Activated CD8-positive, alpha-beta T cell treated with anti-CD3 and anti-CD28 coated beads for 36 hours (primary cell): ENCODE measurements at places on chromosomes 1 and 21. TPM values are rescaled to one million over a fixed set of nuclear protein-coding genes. Genes with fewer than 3 reads are reported as not detected.

IL22RA1 gene
- not detected for total RNA-seq

OR2C3 gene
- total RNA-seq = 0.02 TPM

INKA2 gene
- total RNA-seq = 2.3 TPM

SYF2 gene
- 35.7 TPM for total RNA-seq

OLFM3 gene
- not detected for total RNA-seq

LIX1L gene
- total RNA-seq = 43.6 TPM

SMG5 gene
- total RNA-seq = 70.3 TPM

PCP4L1 gene
- total RNA-seq = not detected

FCAMR gene
- total RNA-seq = not detected

LRRC7 gene
- total RNA-seq = 0.29 TPM

BRDT gene
- total RNA-seq = not detected

LAMC1 gene
- 0.23 TPM for total RNA-seq

HLX gene
- total RNA-seq = not detected

FCRL4 gene
- not detected for total RNA-seq

LCE1A gene
- not detected for total RNA-seq

DNA sequence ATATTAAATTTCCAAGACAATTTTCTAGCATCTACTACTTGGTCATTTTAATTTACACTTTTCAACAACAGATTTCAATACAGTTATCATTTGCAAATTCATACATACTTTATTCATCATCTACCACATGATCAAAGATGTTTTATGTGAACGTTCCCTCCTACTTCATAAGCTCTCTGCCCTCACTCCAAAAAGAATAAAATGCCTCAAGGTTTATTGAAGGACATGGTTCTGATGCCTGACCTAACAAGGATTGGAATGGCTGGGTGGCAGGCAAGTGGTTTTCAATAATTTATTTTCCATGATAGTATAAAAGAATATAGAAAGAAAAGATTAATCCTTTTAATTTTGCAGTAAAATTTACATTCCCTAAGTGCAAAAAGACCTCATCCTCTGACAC, 5.4 kb downstream of the CDKN2C start:
- peaks cover 20% of the 10 kb centered on the region for H3K27me3 ChIP-seq
- no peak overlapping the region for H3K4me3 ChIP-seq
- no peak overlapping the region for H3K27ac ChIP-seq
- H3K4me1 ChIP-seq = peaks cover 35% of the 10 kb centered on the region
- H3K36me3 ChIP-seq = peaks cover 7% of the 10 kb centered on the region
- DNase-seq = no peak

- no peak for DNase-seq
- no peaks in the 10 kb centered on the region for H3K27me3 ChIP-seq
- no peaks in the 10 kb centered on the region for H3K4me1 ChIP-seq
- no peak overlapping the region for H3K4me3 ChIP-seq
Observed at GRCh38 chr1:23889074-23889473, 21.0 kb upstream of the FUCA1 start.

DNA sequence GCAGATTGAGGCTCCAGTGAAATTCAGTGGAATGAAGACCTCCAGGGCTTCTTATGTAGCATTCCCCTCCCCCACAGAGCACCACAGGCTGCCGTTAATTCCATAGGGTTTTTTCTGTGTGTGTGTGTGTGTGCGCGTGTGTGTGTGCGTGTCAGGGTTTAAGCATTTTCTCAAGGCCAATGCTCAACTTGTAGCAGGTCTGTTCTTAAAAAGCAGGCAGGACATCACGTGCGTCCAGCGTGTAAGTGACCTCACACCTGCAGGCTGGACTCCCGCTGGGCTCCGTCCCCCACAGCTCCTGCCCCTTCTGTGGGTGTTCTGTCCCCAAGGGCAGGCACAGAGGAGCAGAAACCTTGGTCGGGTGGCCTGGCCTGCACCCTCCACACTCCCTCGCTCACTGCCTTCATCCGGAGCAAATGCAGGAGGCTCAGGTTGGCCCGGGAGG, 5.3 kb downstream of the PRDM16 start:
- no peaks in the 10 kb centered on the region for H3K4me1 ChIP-seq
- H3K27ac ChIP-seq = no peak overlapping the region
- no peak for DNase-seq
- no peak overlapping the region for H3K4me3 ChIP-seq
- peaks cover 28% of the 10 kb centered on the region for H3K27me3 ChIP-seq
- no peaks in the 10 kb centered on the region for H3K36me3 ChIP-seq

GRCh38 chr1:156124557-156125483, 10.3 kb downstream of the LMNA start:
- H3K4me3 ChIP-seq = no peak overlapping the region
- peaks cover 4% of the 10 kb centered on the region for H3K27me3 ChIP-seq
- H3K36me3 ChIP-seq = peaks cover 4% of the 10 kb centered on the region
- peak; percentile 69 for DNase-seq
- peaks cover 73% of the 10 kb centered on the region for H3K4me1 ChIP-seq
- H3K27ac ChIP-seq = peak overlapping the region; percentile 65

GRCh38 chr21:23130308-23130707, 2132.1 kb downstream of the NCAM2 start:
- H3K36me3 ChIP-seq = no peaks in the 10 kb centered on the region
- H3K27ac ChIP-seq = no peak overlapping the region
- H3K4me1 ChIP-seq = no peaks in the 10 kb centered on the region
- DNase-seq = no peak
- H3K4me3 ChIP-seq = no peak overlapping the region

DNA sequence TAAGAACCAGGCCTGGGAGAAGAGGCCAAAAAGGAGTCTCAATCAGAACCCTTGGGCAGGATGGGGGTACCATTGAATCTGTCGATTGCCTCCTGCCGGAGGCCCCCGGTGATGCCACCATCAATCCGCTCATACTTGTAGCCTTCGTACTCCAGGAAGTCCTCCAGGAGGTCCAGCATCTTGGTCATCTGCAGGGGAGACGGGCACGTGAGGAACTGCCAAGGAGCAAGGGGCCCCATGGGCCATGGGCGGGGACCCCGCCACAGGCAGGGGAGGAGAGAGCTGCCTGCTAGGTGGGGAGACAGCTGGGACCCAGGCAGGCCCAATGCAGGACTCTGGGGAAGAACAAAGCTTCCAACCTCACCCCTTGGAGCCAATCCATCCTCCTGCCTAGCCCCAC, 48.6 kb downstream of the CHD5 start:
- no peaks in the 10 kb centered on the region for H3K36me3 ChIP-seq
- H3K4me1 ChIP-seq = peaks cover 9% of the 10 kb centered on the region
- no peaks in the 10 kb centered on the region for H3K27me3 ChIP-seq
- no peak overlapping the region for H3K4me3 ChIP-seq
- no peak for DNase-seq

DNA sequence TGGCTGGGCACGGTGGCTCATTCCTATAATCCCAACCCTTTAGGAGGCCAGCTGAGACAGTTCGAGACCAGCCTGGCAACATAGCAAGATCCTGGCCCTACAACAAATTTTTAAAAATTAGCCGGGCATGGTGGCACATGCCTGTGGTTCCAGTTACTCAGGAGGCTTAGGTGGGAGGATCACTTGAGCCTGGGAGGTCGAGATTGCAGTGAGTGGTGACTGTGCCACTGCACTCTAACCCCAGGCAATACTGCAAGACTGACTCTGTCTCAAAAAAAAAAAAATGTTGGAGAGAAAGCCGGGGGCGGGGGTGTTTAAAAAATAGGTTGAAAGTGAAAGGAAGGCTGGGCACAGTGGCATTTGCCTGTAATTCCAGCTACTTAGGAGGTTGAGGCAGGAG, 16.5 kb downstream of the CLDN19 start:
- H3K36me3 ChIP-seq = no peaks in the 10 kb centered on the region
- H3K27me3 ChIP-seq = no peaks in the 10 kb centered on the region
- no peak for DNase-seq
- no peak overlapping the region for H3K4me3 ChIP-seq
- peaks cover 7% of the 10 kb centered on the region for H3K4me1 ChIP-seq

GRCh38 chr1:30527511-30528140, 195.8 kb downstream of the MATN1 start:
- no peaks in the 10 kb centered on the region for H3K36me3 ChIP-seq
- H3K27me3 ChIP-seq = peaks cover 8% of the 10 kb centered on the region
- DNase-seq = no peak
- no peak overlapping the region for H3K27ac ChIP-seq

DNA sequence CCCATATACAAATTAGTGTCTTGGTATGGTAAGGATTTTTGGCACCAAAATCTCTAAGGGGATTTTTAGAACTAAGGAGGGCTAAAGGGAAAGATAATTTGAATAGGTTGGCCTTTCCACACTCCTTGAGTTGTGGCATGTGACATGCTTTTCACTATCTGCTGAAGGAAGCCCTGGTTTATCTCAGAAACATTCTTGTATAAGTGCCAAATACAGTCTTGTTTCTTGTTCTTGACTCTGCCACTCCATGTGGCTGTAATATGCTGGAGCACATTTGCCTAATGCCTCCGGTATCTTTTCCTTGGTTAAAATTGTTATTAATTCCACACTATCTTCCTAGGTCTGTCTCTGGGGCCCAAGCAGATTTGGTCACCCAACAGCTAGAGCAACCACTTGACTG, 457.0 kb downstream of the USP25 start:
- no peak overlapping the region for H3K4me3 ChIP-seq
- H3K4me1 ChIP-seq = no peaks in the 10 kb centered on the region
- no peak for DNase-seq
- H3K36me3 ChIP-seq = no peaks in the 10 kb centered on the region

DNA sequence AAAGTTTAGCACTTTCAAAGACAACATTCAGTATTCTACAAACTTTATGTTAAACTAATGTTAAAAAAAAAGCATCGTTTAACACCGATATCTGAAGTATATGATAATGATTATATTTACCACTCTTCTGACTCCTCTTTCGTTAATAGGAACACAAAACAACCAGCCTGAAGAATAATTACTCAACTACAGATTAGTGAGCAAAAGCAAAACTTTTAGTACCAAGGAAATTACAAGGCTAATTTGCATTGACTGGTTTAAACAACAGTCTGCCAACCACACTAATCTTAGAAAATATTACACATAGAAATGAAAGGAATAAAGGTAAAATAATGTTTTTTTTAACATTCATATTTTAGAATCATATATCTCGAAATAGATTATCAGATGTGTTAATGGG, 500.7 kb downstream of the LMO4 start:
- no peak overlapping the region for H3K27ac ChIP-seq
- no peak overlapping the region for H3K4me3 ChIP-seq
- no peak for DNase-seq
- no peaks in the 10 kb centered on the region for H3K4me1 ChIP-seq
- peaks cover 7% of the 10 kb centered on the region for H3K27me3 ChIP-seq

GRCh38 chr1:64864018-64864940, 102.1 kb downstream of the JAK1 start:
- H3K27me3 ChIP-seq = no peaks in the 10 kb centered on the region
- DNase-seq = peak; percentile 57
- H3K4me1 ChIP-seq = peaks cover 29% of the 10 kb centered on the region
- peaks cover 45% of the 10 kb centered on the region for H3K36me3 ChIP-seq
- no peak overlapping the region for H3K4me3 ChIP-seq

DNA sequence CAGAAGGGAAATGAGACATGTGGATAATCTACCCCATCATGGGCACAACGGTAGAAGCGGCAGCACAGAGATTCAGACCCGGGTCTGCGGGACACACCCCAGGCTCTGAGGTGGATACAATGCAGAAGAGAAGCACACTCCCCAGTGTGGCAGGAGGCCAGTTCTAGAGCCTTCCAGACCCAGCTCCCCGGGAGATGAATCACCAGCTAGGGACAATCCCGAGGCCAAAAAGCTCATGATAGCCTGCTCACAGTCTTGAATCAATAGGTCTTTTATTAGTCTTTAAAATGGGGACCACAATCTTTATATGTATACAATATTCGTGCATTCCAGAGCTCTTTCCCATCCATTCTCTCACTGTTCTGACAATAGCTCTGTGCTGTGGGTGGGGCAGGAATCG, 57.3 kb upstream of the DIRAS3 start:
- no peak overlapping the region for H3K27ac ChIP-seq
- no peak for DNase-seq
- H3K27me3 ChIP-seq = peaks cover 2% of the 10 kb centered on the region
- H3K4me3 ChIP-seq = no peak overlapping the region
- no peaks in the 10 kb centered on the region for H3K4me1 ChIP-seq

GRCh38 chr1:150613061-150613920, 16.1 kb downstream of the ENSA start:
- no peaks in the 10 kb centered on the region for H3K27me3 ChIP-seq
- H3K4me3 ChIP-seq = peak overlapping the region; percentile 45
- H3K36me3 ChIP-seq = peaks cover 56% of the 10 kb centered on the region
- peaks cover 62% of the 10 kb centered on the region for H3K4me1 ChIP-seq
- DNase-seq = peak; percentile 83

GRCh38 chr1:169070547-169070946, 35.9 kb upstream of the ATP1B1 start:
- H3K27me3 ChIP-seq = peaks cover 1% of the 10 kb centered on the region
- H3K27ac ChIP-seq = no peak overlapping the region
- no peak for DNase-seq
- no peaks in the 10 kb centered on the region for H3K4me1 ChIP-seq

GRCh38 chr1:100340494-100340893, 11.8 kb upstream of the CDC14A start:
- H3K4me1 ChIP-seq = no peaks in the 10 kb centered on the region
- no peak overlapping the region for H3K4me3 ChIP-seq
- DNase-seq = no peak
- H3K27me3 ChIP-seq = peaks cover 1% of the 10 kb centered on the region

DNA sequence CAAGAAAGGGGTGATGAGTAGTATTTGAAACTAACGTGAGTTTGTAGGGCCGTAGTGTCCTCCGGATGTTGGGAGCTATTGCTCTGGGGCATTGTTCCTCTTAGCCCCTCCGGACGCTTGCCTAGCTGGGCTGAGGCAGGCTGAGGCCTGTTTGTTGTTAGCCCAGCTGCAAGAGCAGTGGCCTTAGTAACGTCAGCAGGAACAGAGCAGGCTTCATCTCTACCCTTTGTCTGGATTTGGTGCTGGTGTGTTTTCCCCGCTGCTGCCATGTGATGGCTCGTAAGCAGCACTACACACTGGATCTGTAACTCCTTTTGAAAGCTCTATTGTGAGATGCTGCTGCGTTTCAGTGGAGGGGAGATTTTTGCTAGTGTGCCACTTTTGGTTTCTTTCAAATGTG, 57.6 kb downstream of the DNM3 start:
- H3K36me3 ChIP-seq = no peaks in the 10 kb centered on the region
- peaks cover 2% of the 10 kb centered on the region for H3K4me1 ChIP-seq
- no peak for DNase-seq

DNA sequence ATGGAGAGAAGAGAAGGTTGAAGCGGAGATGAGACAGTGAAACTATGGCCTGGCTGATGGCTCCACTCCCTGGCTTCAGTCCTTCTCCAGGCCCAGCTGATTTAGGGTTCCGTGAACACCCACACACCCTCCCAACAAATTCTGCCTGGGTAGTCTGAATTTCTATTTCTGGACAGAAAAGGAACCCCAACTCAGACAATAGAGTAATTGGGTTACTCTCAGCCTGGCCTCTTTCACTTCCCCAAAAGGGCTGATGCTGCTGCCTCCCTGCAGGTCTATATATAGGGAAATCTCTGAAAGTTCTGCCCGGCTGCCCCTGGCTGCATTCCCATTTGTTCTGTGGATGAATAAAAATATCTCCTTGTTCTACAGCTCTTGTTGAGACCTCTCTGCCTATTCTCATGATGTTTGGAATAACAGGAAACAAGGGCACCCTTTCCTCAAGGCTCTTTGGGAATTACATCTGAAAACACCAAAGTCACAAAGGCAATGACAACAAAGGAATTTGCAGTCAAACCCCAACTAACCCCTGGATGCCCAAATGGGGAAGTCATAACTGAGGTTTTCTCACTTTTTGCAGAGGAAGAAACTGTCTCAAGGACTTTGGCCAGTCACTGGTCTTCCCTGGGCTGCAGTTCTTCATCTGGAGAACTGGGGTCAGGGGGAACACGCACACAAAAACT, 11.4 kb upstream of the ZSCAN20 start:
- no peaks in the 10 kb centered on the region for H3K4me1 ChIP-seq
- no peak overlapping the region for H3K27ac ChIP-seq
- peaks cover 2% of the 10 kb centered on the region for H3K27me3 ChIP-seq
- H3K36me3 ChIP-seq = no peaks in the 10 kb centered on the region
- no peak overlapping the region for H3K4me3 ChIP-seq
